ENCODE measurements at places on chromosomes 16 and 17. TPM values are rescaled to one million over a fixed set of nuclear protein-coding genes. Genes with fewer than 3 reads are reported as not detected.
A peak's percentile ranks its signal among the peaks of the same experiment; 100 is the strongest.

The ZNF598 gene
- 49.0 TPM for total RNA-seq

The MYO19 gene
- 55.9 TPM for total RNA-seq

The TM4SF5 gene
- not detected for total RNA-seq

The MT1E gene
- total RNA-seq = 3.0 TPM

The CHST6 gene
- not detected for total RNA-seq

The PRKCB gene
- 64.4 TPM for total RNA-seq

The WFDC1 gene
- total RNA-seq = not detected

DNA sequence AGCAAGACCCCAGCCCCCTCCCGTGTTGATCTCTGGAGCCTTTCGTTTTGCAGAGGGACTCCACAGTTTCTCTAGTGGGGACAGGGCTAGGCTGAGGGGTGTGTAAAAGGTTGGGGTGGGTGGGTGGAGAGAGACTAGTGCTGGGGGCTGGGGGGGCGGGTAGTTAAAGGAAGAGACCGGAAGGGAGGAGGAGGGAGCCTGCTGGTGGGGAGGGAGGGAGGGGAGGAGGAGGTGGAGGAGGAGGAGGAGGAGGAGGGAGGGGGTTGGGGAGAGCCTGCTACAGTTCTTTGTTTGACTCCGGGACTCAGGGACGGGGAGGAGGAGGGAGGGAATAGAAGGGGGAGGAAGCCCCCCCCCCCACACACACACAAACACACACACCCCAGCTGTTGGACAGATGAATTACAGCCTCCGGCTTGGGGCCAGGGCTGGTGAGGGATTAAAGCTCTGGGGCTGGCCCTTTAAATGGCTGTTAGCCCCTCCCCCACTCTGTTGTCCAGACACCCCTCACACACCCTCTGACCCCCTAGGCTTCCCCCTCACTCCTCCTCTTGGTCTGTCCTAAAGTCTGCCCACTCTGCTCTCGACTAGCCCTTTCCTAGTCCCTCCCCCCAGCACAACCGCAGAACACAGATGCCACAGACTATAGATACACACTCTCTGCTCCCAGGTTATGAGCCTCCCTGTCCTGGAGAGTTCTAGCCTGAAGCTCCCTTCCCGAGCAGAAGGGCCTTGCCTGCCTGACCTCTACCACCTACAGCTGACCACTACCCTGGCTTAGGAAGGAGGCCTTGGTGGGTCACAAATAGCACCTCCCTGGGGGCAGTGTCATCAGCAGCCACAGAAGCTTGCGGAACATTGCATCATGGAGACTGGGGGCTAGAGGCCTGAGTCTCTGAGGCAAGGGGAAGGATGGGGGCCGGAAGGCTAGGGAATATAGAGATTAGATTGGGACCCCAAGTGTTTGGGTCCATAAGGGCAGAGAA is 4.4 kb downstream of the KDM6B start:
- DNase-seq = no peak

GRCh38 chr17:74426551-74427047 is 5.3 kb upstream of the GPRC5C start:
- DNase-seq = no peak

GRCh38 chr16:9869776-9870175 is 312.5 kb downstream of the GRIN2A start:
- no peak for DNase-seq

GRCh38 chr17:72297326-72298115 is 176.7 kb downstream of the SOX9 start:
- DNase-seq = no peak

- DNase-seq = no peak
Observed at GRCh38 chr17:79980246-79981043, 55.2 kb downstream of the TBC1D16 start.

DNA sequence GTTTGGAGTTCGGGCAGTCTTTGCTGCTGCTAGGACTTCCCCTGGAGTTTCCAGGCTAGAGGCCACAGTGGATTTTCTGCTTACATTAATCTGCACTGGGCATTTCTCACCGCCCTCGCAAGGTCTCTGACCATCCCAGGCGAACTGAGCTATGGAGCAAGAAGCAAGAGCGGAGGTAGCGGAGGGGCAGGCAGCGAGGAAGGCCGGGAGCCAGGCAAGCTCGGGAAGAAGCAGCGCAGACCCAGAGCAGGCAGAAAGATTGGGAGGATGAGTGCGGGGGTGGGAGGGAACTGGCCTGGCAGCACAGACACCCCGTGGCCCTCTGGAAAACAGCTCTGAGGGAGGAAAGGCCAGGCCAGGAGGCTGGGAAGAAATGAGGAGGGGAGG is 3.8 kb downstream of the COTL1 start:
- DNase-seq = no peak

- DNase-seq = peak; percentile 66
Observed at GRCh38 chr17:40515491-40516041, 14.1 kb upstream of the TNS4 start.
